CD4-positive, alpha-beta T cell (primary cell): ENCODE measurements at places on chromosomes 16 and 17.

DNA sequence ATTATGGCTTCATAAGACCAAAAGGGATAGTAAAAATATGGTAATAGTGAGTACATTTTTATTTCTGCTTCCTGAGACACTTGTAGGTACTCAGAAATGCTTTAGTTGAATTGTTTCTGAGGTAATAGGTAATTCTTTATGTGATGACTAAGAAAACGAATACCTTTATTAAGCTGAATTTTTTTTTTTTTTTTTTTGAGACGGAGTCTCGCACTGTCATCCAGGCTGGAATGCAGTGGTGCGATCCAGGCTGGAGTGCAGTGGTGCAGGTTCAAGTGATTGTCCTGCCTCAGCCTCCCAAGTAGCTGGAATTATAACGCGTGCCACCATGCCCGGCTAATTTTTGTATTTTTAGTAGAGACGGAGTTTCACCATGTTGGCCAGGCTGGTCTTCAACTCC, 1.9 kb downstream of the RAD51C start:
- DNase-seq = no peak

GRCh38 chr17:2904135-2904534, 107.9 kb downstream of the RAP1GAP2 start:
- no peak for DNase-seq

DNA sequence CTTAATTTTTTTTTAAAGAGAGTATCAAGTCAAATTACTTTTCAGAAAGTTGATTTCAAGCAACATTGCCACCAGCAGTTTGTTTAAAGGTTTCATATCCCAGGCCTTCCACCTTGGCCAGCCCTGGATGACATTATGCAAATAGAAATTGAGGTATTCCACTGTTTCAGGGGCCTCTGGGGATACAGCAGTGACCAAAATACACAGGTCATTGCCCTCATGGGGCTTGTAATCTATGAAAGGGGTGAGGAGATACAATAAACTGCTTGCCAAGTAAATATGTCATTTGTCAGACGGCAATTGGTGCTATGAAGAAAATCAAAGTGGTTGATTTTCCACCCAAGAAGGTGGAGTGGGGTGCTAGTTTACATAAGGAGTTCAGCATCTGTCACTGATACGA, 37.8 kb upstream of the TMC5 start:
- DNase-seq = no peak

- DNase-seq = no peak
These were observed 51.3 kb upstream of the FBXO47 start for GRCh38 chr17:39018267-39019134.

- DNase-seq = no peak
These were observed 22.0 kb upstream of the MYO15B start for GRCh38 chr17:75565618-75566017.

DNA sequence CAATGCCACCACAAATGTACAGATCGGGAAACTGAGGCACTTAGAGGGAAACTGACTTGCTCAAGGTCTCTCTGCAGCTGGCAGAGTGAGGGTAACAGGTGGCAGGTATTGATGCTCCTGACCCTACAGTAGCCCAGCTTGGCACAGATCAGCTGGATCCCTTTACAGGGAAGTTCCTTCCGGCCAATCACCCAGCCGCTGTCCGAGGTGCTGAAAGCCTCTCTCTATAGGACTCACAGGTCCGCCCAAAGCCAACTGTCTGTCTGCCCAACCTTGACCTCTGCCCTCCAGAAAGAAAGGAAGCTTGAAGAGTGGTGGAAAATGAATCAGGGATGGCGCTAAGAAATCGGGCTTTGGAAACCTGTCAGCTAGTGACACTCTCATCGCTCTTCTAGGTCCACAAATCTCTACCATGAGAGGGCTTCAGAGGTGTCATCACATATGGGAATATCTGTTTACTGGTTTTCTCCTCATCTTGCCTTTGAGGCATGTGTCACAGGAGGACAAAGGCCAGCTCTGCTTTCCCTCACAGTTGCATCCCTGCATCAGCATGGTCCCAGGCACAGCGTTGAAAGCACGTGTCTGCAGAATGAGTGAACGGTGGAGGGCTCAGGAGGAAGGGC, 246.2 kb downstream of the KATNIP start:
- no peak for DNase-seq

- no peak for DNase-seq
These were observed 1.5 kb upstream of the LIMD2 start for GRCh38 chr17:63701456-63701820.

- no peak for DNase-seq
These were observed 167.8 kb downstream of the KATNIP start for GRCh38 chr16:27717726-27718125.

DNA sequence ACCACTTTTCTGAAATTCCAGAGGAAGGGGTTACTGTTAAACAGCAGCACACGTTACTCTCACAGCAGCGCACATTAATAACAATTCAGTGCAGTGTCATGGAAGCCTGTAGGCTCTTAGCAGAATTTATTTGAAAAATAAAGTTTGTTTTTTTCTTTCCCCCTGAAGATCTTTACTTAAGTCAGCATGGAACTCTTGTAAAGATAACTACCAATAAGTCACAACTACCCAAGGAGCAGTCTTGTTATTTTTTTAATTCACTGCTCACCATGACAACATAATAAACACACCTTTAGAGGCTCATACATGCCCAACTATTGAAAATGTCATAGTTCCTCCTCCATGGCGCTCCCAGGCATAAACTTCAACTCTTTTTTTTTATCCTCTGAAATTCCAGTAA, 31.8 kb upstream of the PSMD7 start:
- no peak for DNase-seq

GRCh38 chr16:89918453-89919347, at the start of gene MC1R:
MC1R (plus strand) TSS chr16:89918862; CDS start chr16:89919259, 397 bp downstream.
- no peak for DNase-seq

DNA sequence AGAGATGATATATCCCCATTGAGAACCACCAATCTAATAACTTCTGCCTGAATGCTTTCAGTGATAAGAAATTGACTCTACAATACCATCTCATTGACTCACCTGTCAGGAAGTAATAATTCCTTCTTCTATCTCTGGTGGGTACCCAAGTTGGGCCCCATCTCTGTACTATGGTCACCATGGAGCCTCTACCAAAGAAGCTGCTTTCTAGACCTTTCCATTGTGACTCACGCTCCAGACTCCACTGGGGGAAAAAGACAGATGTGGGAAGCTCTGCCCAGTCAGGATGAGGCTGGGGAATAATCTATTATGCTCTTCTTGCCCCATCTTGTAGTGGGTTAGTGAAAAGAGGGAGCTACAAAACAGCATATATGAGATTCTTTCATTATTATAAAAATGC, 100.4 kb downstream of the COPRS start:
- no peak for DNase-seq

GRCh38 chr17:41687828-41688640, 651 bp upstream of the EIF1 start:
- DNase-seq = peak; percentile 41

DNA sequence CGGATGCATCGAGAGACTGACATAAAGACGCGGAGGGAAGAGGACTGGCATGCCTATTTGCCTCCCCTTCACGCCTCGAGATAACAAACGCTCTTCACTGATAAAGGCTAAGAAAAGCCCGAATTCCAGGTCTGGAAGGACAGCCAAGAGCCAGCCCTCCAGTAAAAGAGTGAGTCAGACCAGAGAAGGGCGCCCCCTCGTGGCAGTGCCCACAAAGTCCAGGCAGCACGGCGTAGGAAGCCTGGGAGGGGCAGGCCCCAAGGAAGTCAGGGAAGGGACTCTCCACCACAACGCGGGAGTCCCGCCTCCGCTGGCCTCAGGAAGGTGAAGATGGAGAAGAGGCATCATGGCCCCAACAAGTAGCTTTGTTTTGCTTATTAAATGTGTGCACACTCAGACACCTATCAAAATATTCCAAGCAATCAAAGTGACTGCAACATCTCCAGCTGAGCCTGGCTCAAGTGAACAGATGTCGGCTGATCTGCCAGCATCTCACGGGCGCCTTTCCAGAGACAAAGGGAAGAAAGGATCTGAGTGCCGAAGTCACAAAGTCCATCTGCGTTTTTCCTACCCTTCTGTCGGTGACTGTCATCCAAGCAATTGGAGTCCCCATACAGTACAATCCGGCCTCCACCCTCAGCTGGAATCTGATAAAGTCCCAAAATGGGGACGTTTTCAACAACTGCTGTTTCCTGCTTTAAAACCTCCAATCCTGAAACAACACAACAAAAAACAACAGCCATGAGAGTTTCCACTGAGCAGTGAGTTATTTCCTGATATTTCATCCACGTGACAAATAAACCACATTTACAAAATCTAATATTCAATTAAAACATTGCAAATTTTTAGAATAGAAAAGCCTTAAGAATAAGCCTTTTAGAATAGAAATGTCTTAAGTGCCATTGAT, 20.4 kb upstream of the SLC38A8 start:
- peak; percentile 68 for DNase-seq

- no peak for DNase-seq
These were observed 155.4 kb upstream of the GOT2 start for GRCh38 chr16:58889516-58889915.

DNA sequence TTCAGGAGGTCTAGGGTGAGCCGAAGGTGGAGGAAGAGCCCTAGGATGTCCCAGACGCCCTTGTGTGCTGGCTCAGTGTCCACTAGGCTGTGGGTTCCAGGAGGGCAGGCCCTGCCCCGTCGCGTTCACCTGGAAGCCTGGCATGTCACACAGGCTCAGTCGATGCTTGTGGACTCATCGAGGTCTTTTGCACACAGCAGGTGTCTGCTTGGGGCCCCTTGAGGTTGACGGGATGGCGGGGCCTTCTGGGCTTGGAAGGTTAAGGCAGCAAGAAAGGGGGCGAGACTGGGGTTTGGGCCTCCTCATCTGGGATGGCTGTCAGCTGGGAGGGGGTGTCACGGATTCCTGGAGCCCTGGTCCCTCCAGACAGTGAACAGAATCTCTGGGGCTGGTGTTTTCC, 1.9 kb downstream of the RAP1GAP2 start:
- DNase-seq = no peak

DNA sequence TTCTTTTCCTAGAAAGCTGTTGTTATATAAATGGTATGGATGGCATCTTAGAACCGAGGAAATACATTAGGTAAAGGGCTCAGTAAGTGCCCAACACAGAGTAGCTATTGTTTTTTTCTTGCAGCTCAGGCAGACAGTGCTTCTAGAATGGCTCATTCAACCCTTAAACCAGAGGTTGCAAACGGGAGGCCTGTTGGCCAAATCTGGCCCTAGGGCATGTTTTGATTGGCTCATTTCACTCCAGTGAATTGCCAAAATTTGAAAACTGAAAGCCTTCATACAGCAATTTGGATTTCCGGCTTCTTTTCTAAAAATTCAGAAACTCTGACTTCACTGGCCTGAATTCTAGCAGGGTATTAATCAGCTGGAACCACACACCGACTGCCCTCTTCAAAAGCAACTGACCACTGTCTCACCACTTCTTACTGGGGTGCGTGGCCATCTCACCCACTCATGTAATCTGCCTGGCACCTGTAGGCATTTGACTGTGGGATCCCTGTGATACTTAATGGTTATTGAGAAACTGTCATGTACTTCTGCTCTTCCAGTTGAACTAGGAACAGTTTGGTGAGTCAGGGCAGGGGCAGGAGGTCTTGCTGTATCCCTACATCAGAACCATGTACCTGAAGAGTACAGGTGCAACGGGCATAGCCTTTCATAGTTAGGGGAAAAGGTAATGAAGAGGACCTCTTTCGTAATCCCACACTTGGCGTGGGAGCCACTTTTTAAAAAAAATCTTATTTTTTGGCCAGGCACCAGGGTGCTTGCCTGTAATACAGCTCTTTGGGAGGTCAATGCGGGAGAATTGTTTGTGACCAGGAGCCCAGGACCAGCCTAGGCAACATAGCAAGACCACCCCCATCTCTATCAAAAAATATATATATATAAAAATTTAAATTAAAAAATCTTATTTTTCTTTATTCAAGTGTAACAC, 53.6 kb upstream of the SCNN1B start:
- no peak for DNase-seq

DNA sequence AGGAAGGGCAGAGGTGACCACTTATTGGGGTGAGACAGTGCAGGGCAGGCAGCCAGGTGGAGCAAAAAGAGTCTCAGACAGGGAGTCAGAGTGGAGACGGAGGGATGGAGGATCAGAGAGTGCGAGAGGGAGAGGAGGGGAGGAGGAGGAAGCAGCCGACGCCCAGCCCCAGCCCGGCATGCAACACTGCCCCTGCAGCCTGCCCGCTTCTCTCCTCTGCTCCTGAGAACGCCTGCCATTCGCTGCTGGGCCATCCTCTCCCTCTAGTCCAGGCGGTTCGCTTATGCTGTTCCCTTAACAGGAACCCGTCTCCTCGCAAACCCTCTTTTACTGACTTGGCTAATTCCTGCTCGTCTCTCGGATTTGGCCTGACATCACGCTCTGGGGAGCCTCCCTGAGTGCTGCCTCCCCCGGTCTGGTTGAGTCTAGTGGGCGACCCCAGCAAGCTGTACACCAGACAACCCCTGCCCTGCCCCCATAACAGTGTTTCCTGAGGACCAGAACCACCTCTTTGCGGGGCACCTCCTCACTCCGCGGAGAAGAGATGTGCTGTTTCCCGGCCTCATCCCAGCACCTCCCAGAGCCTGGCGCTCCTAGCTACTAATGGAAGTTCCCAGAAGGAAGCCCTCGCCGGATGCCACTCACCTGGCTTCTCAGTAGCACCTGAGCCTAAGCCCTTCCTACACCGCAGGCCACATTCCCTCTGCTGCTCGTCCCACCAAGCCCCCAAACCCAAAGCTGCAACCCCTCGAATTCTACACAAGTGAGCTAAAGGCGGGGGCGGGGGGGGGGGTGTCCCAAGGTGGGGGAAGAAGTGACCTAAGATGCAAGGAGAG, 61.2 kb upstream of the CCL1 start:
- DNase-seq = no peak

DNA sequence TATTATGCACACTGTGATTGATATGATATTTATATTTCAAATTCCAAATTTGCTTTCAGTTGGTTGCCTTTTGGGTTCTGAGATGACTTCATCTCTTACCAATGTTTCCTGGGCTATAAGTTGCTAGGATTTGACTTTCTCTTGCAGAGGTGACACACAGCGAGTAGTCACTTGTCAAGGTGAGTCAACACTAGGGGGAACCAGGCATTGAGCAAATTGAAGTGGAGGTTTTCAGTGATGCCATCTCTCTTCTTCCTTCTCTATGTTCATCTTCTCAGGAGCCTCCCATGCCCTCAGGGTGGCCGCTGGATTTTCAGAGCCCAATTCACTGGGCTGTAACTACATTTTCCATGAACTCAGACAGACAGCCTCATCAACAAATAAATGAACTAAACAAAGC, 6.0 kb upstream of the CPD start:
- DNase-seq = no peak

- no peak for DNase-seq
These were observed 14.9 kb upstream of the TBX21 start for GRCh38 chr17:47717979-47718621.

DNA sequence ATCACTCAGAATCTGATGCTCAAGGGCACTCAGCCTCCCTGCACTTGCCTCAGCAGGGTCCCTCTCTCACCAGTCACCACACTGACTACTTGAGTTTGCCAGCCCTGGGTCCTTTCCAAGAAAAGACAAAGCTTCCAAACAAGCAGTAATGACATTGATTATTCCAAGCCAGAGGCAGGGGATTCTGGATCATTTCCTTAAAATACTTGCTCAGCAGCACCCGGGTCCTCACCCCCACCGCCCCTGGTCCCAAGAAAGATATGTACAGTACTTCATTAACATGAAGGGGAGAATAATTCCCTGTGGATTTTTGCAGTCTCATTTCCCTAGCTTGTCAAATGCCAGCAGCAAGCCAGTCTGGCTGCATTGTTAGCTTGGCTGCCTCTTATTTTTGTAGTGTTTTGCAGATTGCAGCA, 83.2 kb upstream of the GNAO1 start:
- DNase-seq = no peak
